ENCODE measurements at places on chromosomes 2 and 18.

DNA sequence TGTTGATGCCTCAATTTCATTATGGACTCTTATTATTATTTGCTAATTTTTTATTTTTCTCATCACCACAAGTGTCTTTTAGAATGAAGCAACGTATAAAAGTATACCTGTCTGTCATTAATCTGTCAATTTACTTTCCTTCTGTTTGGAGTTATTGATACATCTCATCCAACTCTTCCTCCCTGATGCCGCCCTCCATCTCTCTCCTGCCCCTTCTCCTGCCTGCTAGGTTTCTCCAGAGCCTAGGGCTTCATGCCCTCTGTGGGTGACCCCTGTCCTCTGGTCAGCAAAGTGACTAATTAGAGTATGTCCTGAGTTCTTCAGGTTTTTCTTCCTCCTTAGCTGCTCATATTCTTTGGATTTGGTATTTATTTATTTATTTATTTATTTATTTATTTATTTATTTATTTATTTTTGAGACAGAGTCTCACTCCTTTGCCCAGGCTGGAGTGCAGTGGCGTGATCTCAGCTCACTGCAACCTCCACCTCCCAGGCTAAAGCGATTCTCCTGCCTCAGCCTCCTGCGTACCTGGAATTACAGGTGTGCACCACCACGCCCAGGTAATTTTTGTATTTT lies 162.5 kb upstream of the MYCN start:
- DNase-seq: no peak

DNA sequence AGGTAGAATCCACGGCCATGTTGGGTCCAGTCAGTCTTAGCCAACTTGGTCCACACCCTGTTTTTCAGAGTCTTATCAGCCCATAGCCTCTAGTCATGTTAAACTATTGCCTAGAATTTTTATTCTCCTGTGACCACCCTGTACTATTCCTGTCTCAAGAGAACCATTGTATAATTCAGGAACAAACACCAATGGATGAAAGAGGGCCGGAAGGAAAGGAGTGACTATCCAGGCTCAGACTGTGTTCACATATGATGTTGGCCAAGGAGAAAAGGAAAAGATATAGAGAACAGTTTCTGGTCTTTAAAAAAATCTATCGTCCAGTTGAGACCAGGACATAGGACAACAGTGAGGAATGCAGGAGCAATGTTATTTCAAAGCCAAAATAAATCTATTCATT lies 82.9 kb upstream of the SETBP1 start:
- no peak for DNase-seq

DNA sequence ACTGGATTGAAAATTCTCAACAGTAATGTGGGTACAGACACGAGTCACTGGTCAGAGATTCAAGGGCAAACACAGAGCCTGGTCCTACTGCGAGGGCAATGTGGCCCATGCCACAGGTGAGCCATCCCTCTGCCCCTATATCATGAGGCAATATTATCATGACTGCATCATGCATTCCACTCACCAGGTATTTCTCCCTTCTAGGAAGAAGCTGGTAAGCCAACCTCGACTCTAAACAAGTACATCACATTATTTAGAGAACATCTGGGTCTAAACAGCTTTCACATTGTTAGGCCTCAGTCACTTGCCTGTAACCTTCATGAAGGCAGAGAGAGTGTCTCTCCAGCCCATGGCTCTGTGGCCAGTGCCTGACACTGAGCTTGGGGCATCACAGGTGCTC lies 14.6 kb upstream of the RPL31 start:
- DNase-seq: no peak

GRCh38 chr18:33014060-33014796 lies 241.4 kb upstream of the KLHL14 start:
- no peak for DNase-seq

DNA sequence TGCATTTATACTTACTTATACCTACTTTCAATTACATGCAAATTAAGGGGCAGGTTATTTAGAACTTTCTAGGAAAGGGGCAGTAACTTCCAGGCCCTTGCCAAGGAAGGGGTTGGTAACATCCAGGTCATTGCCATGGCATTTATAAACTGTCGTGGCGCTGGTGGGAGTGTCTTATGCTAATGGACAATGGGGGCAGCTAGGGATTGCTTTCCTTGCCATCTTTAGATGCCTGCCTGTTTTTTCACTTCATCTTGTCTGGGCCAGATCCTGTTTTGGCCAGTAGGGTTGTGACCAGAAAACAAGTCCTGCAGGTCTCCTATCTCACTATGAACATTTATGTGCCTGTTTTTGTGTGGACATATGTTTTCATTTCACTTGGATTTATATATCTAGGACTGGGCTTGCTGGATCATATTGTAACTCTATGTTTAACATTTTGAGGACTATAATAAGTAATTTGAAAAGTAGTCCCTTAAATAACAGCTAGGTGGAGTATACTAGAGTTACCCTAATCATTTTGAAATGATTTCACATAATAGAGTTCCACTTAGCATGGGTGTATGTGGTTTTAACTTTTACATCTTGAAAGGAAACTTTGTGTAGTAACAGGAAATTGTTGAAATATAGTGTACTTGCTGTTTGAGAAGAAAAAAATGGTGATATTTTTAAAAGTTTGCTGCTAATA lies 56.1 kb downstream of the LCLAT1 start:
- no peak for DNase-seq

DNA sequence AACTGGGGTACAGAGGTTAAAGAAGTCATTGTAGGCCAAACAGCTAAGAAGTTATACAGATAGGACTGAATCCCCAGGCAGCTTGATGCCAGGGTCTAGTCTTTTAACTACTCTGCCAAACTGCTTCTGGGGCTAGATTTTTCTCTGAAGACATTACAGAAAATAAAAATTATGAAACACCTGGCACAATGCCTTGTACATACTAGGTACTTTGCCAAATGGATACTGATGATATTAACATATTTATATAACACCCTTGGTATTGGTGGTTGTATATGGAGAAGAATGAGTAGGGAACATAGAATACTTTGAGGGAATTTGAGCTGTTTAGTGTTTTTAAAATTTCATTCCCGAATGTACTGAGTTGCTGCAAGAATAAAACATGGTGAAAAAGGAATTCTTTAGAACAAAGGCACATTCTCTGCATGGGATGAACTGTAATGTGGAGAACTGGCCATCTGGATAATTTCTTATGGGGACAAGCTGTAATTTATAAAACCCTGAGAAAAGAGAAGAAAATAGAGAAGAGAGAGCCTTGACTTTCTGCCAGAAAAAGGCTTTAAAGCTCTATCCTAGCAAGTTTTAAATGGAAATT lies 210.9 kb upstream of the TMEM200C start:
- DNase-seq: no peak

GRCh38 chr2:9168821-9169221 lies 37.8 kb upstream of the ASAP2 start:
- DNase-seq: no peak

GRCh38 chr2:105834931-105835330 lies 90.2 kb downstream of the NCK2 start:
- no peak for DNase-seq

GRCh38 chr2:120385355-120386127 lies 39.6 kb downstream of the INHBB start:
- DNase-seq: no peak

GRCh38 chr2:144237830-144238627 lies 281.9 kb downstream of the ZEB2 start:
- no peak for DNase-seq

DNA sequence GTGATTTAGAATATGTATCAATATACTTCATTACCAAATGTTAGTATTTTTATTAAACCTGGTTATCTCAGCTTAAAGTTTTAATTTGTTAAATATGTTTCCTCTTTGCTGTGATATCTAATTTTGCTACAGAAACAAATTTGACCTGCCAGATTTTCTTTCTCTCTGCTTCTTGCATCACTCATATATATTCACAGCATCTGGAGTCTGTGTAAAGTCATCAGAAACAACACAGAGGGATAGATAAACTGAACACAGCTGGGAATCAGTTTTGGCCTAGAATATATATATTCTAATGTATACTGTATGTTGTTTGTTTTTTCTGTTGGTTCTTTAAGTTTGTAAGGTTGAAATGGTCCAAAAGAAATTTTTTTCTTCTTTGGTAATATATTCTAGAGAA lies 8.5 kb downstream of the PSMD14 start:
- DNase-seq: no peak

DNA sequence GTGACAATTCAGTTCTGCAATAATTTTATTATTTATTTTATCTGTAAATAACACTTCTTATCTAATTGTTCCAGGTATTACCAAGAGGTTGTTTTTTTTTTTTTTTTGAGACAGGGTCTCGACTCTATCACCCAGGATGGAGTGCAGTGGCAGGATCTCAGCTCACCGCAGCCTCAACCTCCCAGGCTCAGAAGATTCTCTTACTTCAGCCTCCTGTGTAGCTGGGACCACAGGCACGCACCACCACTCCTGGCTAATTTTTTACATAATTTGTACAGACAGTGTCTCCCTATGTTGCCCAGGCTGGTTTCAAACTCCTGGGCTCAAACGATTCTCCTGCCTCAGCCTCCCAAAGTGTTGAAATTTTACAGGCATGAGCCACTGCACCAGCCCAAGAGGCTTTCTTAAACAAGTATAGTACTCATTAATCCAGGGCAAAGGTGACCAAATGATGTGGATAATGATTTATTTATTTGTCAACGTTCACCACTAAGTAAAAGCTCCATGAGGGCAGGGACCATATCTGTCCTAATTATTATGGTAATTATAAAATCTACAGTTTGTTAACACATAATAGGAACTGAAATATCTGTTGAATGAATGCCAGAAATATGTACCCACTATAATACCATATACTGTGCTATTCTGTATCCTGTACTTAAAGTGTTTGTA lies 12.0 kb downstream of the STK17B start:
- DNase-seq: no peak

DNA sequence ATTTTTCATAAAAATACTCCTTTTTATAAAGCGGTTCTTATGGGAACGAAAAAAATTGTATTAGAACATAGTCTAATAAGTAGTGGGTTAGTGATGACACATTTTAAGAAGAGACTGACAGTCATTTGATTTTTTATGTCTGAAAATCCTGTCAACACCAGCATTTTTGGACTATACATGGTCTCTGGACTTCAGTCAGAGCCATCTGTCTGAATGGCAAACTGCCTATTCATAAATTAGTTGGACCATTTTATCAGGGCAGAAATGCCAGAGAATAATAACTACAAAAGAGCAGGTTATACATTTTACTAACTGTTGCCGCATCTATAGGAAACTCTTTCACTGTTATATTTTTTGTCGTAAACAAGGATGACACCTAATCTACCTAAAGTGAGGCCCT lies 437.6 kb downstream of the ZNF804A start:
- no peak for DNase-seq

DNA sequence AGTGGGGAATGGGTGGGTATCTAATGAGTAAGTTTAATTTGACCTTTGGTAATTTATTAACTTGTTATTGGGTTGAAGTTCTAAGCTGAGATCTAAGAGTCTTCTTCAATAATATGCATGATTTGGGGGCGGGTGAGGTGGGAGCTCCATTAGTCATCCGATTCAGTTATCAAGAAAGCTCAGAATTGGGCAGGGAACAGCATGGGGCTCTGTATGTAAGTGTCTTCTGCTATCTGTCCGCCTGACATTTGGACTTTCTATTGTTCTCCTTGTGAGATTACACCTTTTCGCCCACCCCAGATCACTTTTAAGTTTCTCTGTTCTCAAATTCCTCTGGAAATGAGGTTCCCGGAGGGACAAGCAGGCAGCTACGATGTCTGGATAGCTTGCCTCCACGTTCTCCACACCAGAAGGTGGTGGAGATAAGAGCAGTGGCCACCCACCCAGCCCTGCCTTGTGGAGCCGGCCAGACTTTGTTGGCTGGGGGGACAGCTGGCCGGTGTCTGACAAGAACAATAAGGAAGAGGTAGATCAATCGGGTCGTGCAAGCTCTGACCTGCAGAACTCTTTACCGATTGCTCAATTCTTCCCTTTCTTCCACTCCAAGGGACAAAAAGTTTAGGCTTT lies 75.5 kb upstream of the GATA6 start:
- no peak for DNase-seq

DNA sequence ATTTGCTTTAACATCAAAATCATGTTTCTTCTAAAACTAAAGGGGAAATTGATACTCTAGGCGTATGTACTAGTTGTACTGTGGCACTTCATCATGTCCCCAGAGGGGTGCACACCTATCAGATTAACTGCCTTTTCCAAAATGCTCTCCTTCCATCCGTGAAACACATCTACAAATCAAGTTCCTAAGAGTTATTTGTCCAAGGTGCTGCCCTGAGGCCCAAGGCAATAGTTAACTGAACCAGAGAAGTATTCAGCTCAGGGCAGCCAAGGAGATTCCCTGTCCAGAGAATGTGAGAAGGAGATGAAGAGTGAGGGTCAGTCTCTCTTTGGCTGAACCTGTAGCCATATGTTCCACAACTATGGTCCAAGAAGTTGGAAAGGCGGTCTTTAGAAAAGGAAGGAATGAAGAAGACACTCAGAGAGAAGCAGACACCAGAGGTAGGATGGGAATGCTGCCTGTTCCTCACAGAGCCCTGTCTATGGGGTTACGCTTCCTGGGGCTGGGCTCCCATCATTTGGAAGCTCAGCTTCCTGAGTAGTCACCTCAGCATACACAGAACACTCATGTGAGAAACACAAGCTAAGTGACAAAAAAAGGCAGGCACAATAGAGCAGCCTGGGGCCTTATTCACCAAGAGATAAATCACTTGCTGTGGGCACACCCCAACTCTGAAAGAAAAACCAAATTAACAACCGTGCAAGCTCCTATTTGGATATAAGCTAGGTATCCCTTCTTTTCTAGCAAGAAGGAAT lies 55.6 kb downstream of the ANKRD44 start:
- no peak for DNase-seq

DNA sequence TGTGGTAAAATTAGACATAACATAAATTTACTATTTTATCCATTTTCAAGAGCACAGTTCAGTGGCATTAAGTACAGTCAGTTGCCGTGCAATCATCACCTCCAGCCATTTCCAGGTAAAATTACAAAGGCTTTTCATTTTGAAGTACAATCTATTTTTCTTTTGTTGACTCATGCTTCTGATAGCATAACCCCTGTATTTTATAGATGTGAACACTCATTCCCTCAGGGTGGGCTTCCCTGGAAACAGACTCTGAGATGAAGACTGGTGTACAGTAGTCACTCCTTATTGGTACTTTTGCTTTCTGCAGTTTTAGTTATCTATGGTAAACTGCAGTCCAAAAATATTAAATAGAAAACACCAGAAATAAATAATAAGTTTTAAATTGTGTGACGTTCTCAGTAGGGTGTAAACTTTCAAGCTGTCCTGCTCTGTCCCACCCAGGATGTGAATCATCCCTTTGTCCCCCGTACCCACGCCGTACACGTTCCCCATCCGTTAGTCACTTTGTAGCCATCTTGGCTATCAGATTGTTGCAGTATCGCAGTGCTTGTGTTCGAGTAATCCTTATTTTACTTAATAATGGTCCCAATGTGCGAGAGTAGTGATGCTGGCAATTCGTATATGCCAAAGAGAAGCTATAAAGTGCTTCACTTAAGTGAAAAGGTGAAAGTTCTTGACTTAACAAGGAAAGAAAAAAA lies 41.1 kb upstream of the NAB1 start:
- DNase-seq: no peak

GRCh38 chr2:64819361-64819760 lies 165.6 kb upstream of the SERTAD2 start:
- no peak for DNase-seq

Measured in AG09319 (cell line).